ENCODE measurements at places on chromosomes 2 and 18. TPM values are rescaled to one million over a fixed set of nuclear protein-coding genes. Genes with fewer than 3 reads are reported as not detected.
A peak's percentile ranks its signal among the peaks of the same experiment; 100 is the strongest.

TNP1 gene
- total RNA-seq: not detected

GREB1 gene
- total RNA-seq: not detected

GRCh38 chr18:6482198-6482977, 67.7 kb upstream of the L3MBTL4 start:
- DNase-seq: peak; percentile 85

EDAR gene
- total RNA-seq: not detected

GRCh38 chr18:47175283-47175897, 774 bp downstream of the IER3IP1 start:
- peak; percentile 60 for DNase-seq

DNA sequence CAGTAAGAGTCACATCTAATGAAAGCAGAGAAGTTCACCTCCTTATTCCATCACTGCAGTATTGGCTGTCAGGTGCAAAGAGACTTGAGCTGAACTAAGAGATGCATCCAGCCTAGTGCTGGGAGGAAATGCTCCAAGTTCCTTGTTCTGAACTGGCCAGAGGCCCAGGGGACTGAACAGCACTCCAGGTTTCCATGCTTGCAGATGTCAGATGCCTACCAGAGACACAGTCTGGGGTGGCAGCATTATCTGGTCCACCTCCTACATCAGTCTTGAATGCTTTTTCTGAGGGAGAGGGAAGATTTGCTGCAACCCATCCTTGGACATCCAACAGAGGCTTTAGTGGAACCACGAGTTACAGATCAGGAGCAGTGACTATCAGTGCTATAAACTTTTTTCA, 331.3 kb downstream of the CYRIA start:
- DNase-seq: no peak

DNA sequence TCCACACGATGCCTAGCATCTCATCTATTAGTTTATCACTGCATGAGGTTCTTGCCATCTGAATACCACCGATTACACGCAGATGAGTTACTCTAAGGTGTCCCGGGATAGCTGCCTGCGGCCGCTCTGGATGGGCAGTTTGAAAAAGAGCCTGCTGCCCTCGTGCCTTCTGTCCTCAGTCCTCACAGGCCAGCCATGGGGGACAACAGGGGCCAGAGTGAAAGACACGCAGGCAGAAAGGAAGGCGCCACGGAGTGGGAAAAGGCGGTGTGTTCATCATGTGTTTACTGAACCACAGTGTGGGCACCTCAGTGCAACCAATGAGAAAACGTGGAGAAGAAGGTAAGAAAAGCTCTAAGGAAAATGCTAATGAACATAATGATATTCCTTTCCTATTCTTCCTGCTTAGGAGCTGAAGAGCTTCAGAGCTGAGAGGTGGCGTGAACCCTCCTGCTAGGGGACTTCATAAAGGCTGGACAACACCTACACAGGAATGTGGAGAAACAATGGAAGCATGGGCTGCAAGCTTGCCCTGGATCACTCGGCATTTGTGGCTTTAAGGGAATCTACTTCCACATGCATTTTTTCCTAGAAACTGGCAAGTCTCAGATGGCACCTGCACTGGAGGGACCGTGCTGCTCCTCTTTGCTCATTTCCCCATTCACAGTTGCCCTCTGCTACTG, 50.9 kb downstream of the CABYR start:
- DNase-seq: no peak

DNA sequence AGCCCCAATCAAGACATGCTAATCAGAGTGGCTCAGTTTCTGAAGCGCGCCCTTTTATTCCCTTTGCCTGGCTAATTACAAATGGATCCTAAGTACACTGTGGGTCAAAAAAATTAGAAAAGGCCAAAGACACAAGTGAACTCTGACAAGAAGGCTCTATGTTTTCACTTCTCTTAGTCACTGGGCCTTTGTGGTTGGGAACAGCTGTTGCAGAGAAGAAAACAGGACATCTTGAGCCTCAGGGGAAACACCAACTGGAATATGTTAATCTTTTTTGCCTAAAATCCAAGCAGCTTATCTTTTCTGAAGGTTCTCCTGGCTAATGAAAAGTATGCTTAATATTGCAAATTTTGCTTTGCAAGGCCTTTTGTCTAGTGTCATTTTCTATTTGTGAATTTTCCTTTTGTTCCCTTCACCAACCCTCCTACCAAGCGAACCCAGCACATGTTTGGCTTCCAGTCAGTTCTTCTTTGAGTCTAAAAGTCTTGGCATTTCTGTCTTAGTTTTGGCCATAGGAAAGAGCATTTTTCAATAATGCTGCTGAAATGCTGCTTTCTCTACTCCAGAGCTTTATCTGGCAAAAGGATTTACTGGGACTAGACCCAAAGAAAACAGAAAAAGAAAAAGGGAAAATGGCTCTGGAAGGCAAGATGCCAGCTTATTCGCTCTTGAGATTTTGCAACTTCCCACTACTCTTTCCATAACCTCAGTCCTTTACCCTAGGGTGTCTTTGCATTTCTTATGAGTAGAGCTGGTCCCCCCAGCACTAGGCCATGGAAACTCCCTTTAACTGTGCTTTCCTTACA, 440.2 kb upstream of the ST6GAL2 start:
- DNase-seq: peak; percentile 15

- no peak for DNase-seq
These were observed 82.6 kb downstream of the MTA3 start for GRCh38 chr2:42651057-42651456.

DNA sequence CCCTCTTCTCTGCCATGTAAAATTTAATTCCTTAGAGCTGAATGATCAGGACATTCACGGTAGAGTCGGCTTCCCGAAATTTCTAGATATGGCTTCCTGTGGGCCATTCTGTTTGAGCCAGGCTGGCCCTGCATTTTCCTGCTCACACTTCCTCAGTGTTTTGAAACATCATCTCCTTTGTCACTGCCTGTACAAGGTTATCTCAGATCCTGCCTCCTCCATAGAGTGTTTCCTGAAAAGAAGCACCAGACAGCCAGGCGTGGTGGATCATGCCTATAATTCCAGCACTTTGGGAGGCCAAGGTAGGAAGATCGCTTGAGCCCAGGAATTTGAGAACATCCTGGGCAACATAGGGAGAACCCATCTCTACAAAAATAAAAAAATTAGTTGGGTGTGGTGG, 43.6 kb downstream of the GRHL1 start:
- DNase-seq: no peak

SULT1C4 gene
- not detected for total RNA-seq

DNA sequence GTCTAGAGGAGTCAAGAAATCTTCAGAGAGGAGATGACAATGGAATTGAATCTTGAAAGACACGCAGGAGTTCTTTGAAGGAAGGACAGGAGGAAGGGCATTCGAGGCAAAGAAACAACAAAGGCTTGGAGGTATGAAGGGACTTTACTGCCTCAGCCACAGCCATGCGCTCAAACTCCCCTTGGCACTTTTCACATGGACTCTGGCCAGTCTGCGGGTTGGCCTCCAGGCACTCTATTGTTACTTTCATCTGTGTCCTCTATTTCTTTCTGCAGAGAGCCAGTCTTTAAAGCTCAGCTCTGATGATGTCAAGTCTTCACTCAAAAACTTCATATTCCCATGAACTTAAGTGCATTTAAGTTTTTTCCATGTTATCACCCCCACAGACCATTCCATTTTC, 95.4 kb downstream of the ZAP70 start:
- no peak for DNase-seq

All from GM23248 (cell line).